ENCODE measurements at places on chromosomes 6 and 20. TPM values are rescaled to one million over a fixed set of nuclear protein-coding genes. Genes with fewer than 3 reads are reported as not detected.

DNA sequence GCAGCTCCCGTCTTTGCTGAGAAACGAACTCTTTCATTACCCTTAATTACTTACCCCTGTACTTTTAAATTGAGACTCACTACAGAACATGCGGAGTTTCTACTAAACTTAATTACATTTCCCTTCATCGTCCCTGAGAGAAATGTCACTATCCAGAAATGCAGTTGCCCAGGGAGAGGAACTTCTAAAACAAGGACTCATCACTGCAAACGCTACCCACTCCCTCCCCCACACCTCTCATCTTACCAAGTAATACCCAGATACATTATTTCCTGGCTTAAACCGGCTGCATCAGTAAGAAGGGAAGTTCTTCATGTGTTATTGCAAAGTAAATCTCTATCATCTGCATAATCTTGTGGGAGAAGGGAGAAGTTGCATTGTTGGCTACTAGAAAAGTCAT, 138.3 kb downstream of the IPCEF1 start:
- no peak for DNase-seq

GRCh38 chr6:30782425-30783014, 38.2 kb upstream of the IER3 start:
- peak; percentile 65 for DNase-seq

DNA sequence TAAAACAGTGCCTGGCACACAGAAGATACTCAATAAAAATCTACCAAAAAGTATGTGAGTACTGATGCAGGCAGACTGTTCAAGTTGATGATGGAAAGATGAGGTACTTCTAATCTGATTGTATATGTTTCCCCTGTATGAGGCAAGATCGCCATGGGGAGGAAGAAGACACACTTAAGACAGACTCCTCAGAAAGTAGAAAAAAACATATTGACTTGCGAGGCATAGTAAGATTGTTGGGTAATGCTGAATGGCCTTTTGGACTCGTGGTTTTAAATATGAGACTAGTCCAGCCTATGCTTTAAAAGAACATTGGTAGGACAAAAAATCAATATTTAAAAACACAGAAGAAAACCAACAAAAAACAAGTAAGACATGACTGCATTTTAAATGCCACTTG, 72.6 kb downstream of the SHPRH start:
- peak; percentile 25 for DNase-seq

- DNase-seq: no peak
Measured at GRCh38 chr6:45595010-45595851, 217.5 kb upstream of the SUPT3H start.

The RBCK1 gene
- 166 TPM for total RNA-seq

Data from renal cortical epithelial cell (primary cell).